ENCODE measurements at places on chromosomes 1 and 21.

DNA sequence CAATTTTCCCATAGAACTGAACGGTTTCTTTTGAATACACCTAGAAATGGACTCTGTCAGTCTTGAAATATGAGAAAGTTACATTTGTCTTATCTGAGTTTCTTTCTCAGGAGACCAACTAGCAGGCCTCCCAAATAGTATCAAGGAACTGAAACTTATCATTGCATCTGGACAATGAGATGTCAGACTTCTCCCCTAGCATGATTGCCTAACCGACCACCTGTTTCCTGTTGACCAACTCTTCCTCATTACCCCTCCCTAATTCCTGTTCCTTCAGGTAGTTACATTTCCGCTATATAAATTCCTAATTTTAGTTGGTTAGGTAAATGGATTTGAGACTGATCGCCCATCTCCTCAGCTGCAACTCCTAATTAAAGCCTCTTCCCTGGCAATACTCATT is 1587.3 kb downstream of the NCAM2 start:
- DNase-seq, result no peak

GRCh38 chr1:6937048-6937447 is 151.8 kb downstream of the CAMTA1 start:
- DNase-seq, result no peak

- DNase-seq, result no peak
Observed at GRCh38 chr1:109704173-109704572, 7.9 kb upstream of the GSTM5 start.

DNA sequence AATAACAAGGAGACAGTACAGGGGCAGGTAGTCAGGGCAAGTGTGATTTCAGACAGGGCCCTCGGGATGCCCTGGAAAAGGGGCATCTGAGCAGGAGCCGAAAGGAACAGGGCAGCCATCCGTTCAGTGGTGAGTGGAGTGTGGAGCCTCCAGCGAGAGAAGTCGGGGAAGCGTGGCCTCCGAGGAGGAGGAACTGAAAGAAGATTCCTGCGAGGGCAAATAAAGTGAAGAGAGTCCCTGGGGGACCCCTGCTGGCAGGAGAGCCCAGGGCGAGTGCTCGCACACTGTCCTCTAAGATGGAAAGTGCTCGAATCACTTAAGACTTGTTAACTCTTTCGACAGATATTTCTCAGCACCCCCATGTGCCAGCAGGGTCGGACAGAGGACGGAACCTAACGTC is 3.5 kb upstream of the UTS2 start:
- DNase-seq, result no peak

GRCh38 chr1:30919025-30919881 is 10.7 kb upstream of the SDC3 start:
- peak; percentile 25 for DNase-seq

DNA sequence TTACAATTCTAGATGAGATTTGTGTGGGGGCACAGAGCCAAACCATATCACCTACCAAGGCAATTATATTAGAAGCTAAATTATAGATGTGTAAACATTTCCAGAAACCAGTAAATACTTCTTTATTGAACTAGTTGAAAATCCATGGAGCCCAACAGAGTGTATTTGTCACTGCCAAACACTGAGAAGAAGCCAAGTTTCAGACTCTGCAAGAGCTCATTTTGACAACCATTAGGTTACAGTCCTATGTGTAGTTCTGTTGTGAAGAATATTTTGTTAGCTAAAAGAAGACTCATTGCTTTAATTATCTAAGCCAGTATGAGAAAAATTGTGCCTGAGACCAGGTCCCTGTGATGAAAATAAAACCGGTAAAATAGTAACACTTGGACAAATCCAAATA is 358.9 kb upstream of the SGIP1 start:
- no peak for DNase-seq

DNA sequence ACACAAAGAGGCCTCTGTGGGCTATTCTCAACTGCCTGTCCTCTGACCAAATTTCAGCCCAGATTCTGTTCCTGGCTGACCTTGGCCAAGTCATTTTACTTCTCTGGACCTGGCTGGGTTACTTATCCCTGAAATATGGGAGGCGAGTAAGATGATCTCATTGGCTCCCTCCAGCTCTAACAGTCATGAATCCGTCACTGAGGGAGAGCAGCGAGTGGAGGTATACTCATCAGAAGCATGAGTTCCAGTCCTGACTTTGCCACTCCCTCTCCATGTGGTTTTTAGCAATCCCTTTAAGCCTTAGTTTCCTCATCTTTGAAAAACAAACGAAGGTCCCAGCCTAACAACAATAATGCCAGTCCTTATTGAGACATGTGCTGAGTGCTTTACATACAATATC is 63.5 kb downstream of the CCDC185 start:
- no peak for DNase-seq

DNA sequence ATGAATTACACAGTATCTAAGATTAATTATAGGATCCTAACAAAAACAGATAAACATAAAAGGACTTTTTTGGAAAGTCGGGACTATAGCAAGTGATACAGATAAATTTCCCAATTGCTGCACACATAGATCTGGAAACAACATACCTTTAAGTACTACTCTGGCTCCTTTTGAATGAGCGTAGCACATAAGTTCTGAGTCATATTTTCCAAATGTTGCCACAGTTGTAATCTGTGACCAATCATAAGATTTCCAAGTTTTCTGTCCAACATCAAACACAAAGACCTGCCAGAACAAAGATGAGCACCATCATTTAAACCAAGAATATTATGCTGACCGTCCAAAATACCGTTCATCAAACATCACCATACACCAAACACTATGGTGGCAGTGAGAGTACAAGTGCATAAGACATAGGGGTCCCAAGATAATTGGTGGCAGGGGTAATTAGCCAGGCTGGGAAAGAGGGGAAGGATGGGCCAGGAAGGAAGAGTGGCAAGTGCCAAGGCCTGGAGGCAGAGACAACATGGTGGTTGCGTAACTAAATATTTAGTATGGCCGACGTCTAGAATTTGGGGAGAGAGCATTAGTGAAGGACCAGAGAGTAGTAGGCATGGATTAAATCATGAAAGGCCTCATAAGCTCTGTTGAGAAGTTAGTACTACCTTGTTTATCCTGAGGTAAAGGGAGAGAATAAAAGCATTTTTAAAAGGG is 3.6 kb downstream of the CTBS start:
- no peak for DNase-seq

DNA sequence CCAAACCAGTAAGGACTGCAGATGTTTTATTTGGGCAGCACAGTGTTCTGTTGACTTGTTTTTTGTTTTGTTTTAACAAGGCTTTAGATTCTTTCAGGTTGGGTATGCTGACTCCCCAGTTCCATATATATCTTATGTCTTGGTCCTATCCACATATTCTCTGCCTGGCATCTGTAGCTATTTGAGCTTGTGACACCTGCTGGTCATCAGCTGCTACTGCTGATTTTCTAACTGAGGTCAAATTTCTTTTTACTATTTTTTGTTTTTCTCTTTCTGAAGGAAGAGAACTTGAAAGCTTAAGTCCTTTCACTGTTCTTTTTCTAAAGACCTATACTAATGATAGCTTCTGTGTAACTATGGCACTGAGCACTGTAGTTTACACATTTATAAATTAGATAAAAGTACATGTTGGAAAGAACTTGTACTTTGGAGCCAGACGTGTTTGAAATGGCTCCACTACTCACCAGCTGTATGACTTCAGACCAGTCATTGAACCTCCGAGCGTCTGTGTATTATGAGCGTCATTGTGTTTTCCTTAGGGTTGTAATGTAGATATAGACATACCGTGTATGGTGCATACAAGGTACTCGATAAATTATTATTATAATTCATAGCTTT is 109.4 kb downstream of the NRDC start:
- no peak for DNase-seq

GRCh38 chr1:234724516-234725176 is 114.7 kb upstream of the IRF2BP2 start:
- DNase-seq, result peak; percentile 97

- no peak for DNase-seq
Observed at GRCh38 chr1:193753038-193753756, 566.8 kb upstream of the B3GALT2 start.

GRCh38 chr1:54487571-54488050 is 60.4 kb upstream of the ACOT11 start:
- DNase-seq, result no peak

DNA sequence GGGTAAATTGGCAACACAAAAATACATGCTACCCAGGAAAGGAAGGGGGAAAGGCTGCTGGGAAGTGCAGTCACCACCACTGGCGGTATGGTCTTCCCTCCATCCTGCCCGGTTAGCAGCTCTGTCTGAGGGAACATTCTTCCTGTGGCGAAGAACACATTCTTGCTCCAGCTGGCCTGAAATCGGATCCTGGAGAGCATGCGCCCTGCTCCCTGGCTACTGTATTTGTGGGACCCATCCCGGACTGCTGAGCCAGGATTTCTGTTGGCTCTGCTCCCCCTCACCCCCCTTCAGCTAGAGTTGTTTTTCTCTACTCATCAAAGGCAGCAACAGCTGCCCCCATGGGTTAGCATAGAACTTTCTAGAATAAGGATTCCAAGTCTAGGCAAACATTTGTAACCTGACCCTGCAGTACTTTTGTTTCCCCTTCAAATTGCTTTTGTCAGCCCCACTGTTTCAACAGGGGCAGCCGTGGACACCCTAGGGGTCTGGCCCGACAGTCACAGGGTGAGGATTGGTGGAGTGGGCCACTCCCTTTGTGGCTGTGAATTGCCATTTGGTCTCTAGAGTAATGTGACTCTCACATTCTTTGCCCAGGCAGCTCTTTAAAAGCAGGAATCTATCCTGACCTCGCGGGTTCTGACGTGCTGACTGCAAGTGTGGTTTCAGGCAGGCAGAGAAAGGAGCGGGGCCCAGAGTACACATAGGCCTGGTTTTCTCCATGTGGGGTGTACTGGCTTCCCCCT is 157.7 kb downstream of the TOMM20 start:
- DNase-seq, result peak; percentile 94

DNA sequence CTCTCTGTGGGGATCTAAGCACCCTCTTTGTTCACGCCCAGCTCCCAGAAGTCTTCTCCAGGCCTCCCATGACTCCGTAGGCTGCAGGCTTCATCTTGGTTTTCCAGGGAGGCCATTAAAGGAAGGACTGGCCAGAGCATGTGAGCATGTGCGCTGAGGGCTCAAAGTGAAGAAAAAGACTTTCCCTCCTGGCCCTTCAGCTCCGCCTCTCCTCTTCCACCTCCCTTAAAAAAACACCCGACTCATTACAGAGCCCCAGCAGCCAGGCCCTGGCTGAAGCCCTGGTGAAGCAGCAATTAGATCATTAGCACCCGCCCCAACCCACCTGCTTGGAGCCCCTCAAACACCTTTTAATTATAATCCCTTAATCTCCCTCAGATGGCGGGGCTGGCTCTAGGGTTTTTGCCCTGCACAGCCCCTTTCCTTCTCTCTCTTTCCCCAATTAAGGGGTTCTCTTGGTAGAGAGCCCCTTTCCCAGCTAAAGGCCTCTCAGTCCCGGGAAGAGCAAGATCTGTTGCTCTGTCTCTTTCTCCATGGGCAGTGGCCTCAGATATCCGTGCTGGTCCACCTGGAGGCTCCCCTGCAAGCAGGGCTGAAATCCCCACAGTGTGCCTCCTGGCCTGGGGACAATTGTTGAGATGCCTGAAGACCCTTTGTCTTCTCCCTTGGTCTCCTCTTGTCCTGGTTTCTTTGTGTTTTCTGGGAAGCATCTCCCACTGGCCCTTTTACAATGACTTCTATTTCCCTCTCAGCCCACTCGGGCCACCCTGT is 30.5 kb downstream of the RHBG start:
- DNase-seq, result no peak

- DNase-seq, result no peak
Observed at GRCh38 chr1:92310185-92310597, 11.3 kb downstream of the RPAP2 start.

- DNase-seq, result no peak
Observed at GRCh38 chr1:155760751-155761475, 72.0 kb downstream of the DAP3 start.

DNA sequence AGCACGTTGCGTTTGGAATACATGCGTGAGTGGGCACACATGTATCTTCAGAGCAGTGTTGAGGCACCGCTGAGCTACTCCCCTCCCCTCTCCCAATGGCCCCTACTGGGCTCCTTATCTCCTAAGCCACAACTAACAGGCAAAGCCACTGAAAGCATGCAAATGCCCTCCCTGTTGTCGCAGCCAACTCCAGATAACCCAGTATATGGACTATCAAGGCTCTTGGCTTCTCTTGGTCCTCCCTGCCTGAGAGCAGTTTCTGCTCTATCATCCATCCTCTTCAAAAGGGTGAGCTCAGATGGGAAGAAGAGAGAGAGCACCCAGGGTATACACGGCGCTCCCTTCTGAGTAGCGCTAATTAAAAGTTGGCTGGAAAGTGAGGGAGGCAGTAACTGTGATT is 58.5 kb upstream of the CNTN2 start:
- no peak for DNase-seq

- DNase-seq, result no peak
Observed at GRCh38 chr1:64953241-64953640, 13.1 kb downstream of the JAK1 start.

DNA sequence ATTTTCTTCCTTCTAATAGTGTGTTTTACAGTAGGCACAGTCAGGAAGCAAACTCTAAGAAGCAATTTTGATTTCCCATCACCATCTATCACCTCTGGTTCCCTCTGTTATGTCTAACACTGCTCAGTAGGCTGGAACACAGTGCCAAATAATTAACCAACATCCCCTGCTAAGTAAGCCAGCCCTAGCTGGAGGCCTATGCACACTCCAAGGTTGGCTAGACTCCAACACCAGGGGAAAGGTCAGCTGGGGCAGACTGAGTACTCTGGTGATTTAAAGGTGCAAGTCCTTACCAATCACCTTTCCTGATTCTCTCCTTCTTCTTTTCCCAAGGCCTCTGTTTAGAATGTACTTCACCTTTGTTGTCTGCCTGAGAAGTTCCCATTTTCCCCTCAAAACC is 46.5 kb upstream of the BEND5 start:
- DNase-seq, result no peak

DNA sequence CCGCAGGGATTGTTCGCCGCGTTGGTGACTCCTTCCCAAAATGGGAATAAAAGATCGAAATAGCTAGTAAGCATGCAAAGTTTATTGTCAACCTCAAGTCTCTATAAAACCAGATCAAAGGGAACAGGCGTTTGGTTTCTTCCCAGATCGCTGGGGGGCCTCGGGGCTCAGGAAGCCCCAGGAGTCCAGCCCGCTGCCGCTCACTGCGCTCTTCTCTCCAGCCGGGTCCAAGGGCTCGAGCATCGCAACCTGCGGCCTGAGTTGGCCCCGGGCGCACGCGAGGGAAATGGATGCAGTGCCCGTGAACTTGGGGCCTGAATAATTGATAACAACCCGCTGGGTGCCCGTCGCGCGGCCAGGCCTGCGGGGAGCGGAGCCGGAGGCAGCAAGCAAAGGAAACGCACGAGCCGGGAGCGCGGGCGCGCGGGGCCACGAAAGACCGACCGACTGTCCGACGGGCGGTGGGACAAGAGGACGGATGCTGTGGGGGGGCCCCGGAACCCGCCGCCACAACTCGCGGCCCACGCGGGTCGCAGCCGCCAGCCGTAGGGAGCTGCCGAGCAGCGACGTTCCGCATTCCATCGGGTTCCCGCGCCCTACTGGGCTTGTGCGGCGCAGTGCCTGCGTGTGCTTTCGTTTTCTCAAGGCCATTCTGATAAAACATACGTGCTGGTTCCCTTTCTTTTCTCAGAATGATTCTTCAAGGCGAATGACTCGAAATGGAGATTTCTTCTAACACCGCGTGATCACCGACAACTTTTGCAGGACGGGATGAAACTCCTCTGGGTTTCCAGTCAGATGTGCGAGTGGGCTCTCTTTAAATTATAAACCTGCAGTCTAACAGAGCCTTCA is 14.0 kb upstream of the ALX3 start:
- DNase-seq, result no peak
